HL-60 (cell line): ENCODE measurements at places on chromosomes 1 and 21.

GRCh38 chr1:21904454-21904703 is 32.7 kb downstream of the HSPG2 start:
- DNase-seq, result no peak

DNA sequence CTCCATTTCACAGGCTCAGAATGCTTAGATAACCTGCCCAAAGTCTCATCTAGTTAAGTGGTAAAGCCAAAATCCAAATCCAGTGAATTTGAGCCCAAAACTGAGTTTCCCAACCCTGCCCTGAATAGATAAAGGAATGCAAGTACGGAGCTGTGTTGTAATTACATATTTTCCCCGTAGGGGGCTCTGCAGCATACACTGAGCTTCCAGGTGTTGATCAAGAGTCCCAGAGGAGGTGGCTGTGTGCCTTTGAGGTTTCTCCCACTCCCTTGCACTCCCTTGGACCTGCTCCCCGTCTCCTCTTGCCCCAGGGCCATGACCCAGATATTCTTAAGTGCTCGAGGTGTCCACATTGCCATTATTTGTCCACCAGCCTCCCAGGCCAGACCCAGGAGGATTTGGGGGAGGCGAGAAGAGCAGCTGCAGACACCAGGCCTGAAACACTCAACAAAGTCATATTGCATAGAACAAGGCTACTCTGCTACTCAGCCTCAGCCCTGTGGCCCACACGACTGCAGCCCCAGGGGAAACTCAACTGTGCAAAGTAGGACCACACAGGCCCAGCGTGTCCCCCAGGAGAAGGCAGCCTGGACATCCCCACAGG is 18.4 kb upstream of the LY9 start:
- no peak for DNase-seq

DNA sequence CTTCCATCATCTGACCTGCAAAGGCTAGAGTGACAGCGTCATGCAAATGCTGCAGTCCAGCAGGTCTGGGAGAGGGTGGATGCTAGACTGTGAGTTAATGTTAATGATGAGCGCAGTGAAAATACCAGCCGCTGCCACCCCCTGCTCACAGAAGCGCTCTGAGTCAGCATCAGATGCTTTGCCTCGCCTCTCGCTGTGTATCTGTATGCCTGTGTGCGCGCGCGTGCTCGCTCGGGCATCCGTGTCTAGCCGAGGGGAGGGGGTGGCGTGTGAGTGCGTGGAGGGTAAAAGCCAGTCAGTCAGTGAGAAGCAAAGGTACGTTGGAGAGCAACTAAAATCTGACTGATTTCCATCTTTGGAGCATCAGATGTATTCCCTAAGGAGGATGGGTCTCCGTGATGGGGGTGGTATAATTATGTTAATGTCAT is 858.7 kb downstream of the USP25 start:
- DNase-seq, result no peak

GRCh38 chr1:241007668-241008067 is 349.3 kb downstream of the RGS7 start:
- DNase-seq, result no peak

- no peak for DNase-seq
Observed at GRCh38 chr1:244710474-244711062, 57.6 kb downstream of the DESI2 start.

DNA sequence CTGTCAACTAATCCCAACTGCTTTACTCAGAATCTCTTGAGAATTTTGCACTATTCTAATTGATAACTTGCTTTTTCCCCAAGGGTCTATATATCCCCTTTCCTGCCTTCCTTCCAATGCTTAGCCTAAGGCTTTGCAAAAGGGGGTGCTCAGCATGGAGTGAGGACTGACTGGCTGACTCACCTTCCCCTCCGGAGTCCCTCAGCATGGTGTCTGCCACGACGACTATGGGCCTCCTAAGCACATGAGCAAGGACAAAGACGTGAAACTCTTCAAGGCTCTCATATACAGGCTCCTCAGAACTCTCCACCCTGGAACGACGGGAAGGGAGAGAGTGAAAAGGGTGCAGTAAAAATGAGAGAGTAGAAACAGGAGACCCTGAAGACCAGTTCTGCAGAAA is 13.2 kb upstream of the MTMR11 start:
- no peak for DNase-seq

DNA sequence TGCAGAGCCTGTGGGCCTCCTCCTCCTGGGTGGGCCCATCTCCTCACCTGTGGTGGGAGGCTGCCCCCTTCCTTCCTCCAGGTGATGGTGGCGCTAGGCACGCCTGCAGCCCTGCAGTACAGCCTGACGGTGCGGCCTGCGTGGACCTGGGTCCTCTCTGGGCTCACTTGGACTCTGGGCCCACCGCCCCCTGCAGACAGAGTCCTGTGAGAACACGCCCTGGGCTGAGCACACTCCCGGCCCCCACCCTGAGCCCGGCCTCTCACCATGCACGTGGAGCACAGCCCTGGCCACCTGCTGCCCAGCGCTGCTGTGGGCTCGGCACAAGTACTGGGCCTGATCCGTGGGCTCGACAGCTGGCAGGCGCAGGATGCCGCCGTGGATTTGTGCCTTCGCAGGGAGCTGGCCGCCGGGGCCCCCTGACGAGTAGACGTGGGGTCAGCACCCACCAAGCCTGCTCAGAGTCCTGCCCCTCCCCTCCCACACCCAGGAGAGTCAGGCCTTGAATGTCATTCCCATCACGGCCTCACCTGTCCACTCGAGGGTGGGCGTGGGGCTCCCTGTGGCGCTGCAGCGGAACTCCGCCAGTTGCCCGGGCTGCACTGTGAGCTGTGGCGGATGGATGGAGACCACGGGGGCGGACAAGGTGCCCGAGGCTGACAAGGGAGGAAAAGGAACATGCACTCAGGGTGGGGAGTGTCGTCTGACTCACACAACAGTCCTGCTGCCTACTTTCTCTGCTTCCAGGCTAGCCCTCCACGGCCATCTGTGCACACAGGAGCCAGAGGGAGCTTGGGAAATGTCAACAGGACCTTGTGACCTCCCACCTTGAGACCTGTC is 43.4 kb downstream of the LDLRAD2 start:
- DNase-seq, result no peak

GRCh38 chr1:5881526-5882222 is 110.6 kb downstream of the NPHP4 start:
- no peak for DNase-seq

DNA sequence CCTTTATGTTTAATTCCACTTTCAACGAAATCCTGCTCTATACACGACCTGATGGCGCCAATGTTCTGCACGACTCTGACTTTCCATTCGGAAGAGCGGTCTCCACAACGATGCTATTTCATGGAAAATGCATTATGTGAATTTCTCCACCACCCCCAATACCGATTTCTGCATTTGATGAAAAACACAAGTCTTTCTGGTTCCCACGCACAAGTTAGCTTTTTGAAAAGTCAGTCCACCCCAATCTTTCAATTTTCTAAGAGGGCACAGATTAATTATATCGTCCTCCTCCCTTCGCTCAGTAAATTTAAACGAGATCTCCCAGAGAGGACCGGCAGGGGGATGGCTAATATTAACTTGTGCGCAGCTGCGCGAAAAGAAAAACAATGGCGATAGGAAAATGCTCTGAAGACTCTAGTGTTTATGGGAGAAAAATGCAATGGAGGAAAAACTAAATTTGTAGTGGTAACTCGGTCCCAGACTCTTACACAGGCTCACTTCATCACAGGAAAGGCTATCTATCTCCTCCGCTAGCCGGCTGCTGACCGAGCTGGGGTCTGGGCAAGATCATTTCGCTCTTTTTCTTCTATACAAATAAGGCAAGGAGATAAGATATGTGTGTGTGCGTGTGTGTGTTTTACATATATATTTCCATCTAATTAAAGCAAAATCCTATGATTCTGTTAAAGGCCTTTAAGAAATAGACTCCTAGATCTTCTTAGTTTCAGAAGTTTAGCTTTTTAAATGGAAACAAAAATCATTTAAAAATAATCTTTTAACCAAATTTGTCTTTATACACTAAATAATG is 1.2 kb upstream of the LHX8 start:
- DNase-seq, result no peak

DNA sequence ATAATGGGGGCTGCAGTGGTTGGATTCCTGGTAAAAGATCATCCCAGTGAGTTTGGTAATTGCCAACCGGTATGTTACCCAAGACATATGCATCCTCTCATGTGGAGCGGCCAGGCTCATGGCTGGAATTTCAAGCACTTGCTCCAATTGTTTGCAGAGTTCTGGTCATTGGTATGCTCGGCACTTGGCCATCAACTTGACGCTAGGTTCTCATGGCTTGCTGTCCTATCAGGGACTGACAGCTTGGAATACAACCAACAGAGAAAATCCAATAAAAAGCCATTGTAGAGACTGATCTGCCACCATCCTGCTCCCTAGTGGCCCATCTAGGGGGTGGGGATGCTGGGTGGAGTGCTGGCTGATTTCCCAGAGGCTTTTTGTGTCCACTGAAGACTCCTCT is 120.9 kb downstream of the EDEM3 start:
- DNase-seq, result no peak

DNA sequence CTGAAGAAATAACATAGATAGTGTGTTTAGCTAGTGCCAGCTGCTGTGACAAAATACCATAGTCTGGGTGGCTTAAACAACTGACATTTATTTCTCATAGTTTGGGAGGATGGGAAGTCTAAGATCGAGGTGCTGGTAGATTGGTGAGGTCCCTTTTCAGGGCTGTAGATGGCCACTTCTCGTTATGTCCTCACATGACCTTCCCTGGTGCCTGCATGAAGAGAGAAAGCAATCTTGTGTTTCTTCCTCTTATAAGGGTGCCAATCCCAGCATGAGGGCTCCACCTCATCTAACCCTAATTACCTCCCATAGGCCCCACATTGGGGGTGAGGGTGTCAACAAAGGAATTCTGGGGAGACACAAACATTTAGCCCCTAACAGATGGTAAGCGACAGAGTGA is 9.3 kb downstream of the MTARC2 start:
- DNase-seq, result no peak

DNA sequence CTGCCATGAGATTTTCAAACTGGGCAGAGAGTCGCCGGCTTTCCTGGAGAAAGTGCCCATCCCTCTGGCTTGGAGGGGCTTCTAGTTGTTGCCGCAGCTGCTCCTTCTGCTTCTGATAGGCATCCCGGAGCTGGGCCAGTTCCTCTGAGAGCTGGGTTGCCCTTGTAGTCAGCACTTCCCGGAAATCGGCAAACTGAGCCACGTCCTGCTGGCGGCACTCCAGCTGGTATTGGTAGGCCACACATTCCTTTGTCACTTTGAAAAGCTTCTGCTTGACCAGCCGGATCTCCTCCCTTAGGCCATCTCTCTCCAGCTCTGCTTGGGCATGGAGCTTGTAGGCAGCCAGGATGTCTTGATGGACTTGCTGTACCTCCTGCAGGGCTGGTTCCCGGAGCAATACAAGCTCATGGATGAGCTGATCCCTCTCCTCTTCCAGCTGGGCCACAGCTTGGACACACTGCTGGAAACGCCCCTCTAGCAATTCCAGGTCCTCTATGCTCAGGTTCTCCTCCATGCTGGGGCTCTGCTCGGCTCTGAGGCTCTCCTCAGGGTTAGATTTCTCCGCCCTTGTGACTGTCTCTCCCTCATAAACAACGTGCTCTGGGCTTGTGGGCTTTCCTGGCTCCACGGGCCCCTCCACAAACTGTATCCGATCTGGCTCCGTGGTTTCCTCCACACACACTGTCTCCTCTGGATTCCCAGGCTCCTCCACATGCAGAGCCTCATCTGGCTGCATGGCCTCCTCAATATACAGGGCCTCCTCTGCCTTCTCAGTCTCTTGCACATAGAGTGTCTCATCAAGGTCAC is 7.3 kb downstream of the SYNC start:
- peak; percentile 62 for DNase-seq

- no peak for DNase-seq
Observed at GRCh38 chr21:16707274-16707673, 805.6 kb upstream of the CXADR start.

GRCh38 chr1:225691377-225691776 is 38.5 kb upstream of the ENAH start:
- DNase-seq, result no peak

DNA sequence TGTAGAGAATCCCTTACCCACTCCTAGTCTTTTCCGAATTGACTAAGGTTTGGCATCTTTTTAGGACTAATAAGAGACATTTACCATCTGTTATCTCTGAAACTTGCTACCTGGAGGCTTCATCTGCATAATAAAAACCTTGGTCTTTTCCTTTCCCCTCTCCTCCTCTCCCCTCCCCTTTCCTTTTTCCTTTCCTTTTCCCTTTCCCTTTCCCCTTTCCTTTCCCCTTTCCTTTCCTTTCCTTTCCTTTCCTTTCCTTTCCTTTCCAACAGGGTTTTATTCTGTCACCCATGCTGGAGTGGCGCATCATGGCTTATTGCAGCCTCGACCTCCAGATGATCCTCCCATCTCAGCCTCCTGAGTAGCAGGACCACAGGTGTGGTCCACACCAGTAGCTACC is 195.7 kb downstream of the RYR2 start:
- no peak for DNase-seq

- no peak for DNase-seq
Observed at GRCh38 chr1:100734676-100735075, 15.1 kb downstream of the VCAM1 start.
